Stimulated activated CD4-positive, alpha-beta T cell treated with anti-CD3 and anti-CD28 coated beads, TNF-alpha, amount 100 ng/mL, for 24 hours (primary cell): ENCODE measurements at places on chromosomes 5 and 9.

DNA sequence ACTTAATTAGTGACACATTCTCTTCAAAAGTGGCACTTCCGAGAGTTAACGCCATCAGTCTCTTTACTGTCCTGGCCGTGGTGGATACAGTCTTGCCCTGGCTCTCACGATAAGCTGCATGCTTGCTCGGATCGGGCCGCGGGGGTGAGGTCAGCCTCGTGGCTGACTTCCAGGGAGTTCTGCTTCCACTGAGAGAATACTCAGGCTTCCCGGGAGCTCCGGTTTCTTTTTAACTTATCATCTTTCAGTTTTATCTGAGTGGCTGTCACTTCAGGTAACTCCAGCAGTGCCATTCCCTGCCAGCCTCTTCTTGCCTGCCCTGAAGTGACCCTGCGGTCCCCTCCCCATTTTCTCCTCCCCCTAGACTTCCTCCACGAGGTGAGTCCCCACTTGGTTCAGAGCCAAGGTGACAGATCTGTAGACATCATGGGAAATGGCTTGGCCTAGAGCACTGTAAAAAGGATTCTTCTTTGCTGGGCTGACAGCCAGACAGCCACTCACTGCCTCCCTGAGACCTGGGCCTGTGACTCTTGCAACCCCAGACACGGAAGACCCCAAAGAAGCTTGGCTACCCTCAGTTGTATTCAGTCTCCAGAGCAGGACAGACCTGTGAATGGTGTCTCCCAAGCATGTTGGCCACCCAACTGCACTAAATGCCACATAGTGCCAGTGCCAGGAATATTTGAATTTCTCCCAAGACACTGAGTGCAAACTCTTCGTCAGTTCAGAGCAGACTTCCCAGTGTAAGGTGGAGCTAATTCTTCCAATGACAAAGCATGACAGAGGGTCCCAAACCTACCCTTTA is 95.1 kb downstream of the DAPK1 start:
- DNase-seq, result no peak

- DNase-seq, result no peak
These were observed 62.3 kb downstream of the RAPGEF1 start for GRCh38 chr9:131677444-131678180.

DNA sequence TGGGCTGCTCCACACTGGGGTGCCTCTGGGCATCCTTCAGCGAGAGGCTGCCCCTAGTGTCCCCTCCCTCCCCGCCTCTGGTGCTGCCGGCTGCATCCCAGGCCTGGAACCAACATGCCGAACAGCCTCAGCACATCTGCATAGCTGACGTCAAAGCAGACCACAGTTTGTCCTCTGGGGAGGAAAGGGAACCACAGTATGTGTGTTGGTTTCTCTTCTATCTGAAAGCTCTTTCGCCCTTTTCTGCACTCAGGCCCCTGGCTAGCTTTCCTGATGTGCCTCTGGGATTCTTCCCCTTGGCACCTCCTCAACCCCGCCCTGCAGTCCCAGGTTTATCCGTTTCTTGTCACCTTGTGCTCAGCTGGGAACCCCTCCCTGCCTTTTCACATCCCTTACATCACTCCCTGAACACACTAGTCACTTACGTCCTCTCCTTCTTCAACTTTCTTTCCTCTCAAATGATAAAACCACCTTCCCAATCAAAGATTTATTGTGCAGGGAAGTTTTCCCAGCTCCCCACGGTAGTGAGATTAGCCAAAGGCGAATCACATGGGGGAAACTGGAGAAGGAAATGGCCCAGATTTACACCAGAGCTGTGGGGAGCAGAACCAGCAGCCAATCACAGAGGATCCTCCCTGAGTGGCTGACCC is 35.5 kb upstream of the B4GALT1 start:
- no peak for DNase-seq

DNA sequence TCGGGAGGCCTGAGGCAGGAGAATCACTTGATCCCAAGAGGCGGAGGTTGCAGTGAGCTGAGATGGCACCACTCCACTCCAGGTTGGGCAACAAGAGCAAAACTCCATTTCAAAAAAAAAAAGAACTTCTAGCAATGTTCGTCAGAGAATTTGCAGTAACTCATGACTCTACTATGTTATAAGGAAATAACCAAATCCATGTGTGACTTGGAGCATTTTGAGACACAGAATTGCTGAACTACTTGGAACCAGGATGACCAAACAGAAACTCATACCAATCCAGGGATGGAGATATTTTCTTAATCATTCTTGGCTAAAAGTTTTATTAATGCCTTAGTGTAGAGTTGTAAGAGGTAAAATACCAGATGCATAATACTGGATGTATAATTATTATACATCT is 99.9 kb upstream of the BNC2 start:
- DNase-seq, result no peak

DNA sequence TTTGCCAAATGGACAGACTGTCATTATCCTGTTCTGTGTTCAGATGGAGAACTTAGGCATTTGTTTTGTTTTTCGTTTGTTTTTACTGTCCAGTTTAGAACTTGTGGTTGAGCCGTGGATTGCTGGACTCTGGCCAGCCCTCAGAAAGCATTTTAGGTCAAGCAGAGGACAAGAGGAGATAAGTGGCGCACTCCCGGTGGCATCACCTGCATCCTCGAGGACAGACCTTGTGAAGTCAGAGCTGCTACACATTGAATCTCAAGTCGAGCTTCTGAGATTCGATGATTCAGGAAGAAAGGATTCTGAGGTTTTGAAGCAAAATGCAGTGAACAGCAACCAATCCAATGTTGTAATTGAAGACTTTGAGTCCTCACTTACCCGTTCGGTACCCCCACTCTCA is 8.9 kb downstream of the MTRR start:
- no peak for DNase-seq

DNA sequence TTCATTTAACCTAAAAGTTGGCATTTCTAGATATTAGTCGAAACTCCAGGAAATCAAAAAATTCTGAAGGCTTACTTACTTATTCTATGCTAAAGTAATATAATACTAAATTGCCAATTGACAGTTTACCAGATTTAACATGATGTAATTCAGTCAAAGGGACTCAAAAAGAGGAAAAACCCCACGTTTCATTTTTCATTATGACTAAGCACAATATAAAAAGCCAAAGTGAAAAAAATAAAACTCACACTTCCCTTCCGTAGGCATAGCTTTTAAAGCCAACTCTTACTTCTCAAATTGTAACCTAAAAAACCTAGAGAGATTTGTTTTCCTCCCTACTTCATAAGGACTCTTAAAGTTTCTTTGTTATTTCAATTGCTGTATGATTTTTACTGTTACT is 146.6 kb downstream of the RAPGEF6 start:
- no peak for DNase-seq

GRCh38 chr9:130663977-130664250 is 480 bp upstream of the PRDM12 start:
- no peak for DNase-seq

GRCh38 chr5:112616812-112617547 is 120.7 kb upstream of the APC start:
- no peak for DNase-seq
